ENCODE measurements at places on chromosomes 4 and X.

- DNase-seq, result no peak
Measured at GRCh38 chrX:16711893-16712547, 449 bp downstream of the CTPS2 start.

- DNase-seq, result no peak
Measured at GRCh38 chr4:165198329-165198728, 9.0 kb upstream of the KLHL2 start.

DNA sequence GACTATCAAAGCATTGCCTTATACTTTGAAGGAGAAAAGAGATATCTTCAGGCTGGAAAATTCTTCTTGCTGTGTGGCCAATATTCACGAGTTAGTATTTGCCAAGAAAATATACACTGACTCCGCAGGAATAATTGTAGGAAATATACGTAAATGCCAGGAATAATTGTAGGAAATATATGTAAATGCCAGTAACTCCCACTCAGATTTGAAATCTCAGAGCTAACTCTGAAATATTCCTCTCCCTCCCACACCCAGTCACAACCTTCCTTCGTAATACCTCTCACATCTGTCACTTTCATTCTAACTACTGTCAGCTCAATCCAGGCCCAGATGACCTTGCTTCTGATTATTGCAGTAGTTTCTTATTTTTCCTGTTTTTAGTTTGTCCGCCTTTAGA, 73.5 kb downstream of the WDR19 start:
- no peak for DNase-seq

DNA sequence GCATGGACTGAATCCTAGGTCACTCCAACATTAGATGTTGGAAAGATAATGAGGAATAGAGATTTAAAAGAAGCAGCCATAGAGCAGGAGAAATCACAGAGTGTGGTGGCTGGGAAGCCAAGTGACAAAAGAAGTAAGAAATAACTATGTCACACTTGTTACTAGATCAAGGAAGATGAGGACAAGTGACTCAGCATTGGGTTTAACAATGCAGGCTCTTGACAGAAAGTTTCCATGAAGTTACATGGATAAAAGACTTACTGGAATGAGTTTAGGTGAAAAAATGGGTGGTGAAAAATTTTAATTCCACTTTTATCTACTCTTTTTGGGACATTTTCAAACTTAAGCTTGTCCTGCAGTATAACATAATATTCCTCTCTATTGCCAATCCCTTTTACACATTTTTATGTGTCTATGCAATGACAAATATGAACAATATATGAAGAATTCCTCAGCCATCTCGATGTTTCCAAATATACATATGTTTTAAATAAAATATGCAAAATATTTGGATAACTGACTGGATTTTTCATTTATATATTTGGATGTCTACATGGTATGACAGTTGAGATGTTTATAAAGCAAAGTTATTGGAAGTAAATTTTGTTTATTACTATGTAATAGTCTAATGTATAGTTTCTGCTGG, 462.6 kb downstream of the IL15 start:
- DNase-seq, result no peak

DNA sequence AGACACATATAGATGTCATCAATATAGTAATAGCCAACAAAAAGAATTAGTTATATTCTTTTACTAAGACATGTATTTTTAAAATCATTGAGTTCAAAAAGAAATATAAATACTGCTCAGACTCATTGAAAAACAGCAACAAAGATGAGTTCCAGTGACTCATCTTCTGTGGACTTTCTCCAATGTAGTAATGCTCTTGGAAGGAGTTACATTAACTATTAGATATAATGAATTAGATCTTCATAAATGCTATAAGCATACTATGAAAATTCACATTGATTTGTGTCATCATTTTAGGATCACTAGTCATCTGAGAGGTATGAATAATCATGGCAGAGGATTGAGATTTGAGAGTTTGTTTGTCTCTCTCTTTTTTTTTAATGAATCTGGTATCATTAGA, 547.8 kb upstream of the PCDH7 start:
- no peak for DNase-seq

DNA sequence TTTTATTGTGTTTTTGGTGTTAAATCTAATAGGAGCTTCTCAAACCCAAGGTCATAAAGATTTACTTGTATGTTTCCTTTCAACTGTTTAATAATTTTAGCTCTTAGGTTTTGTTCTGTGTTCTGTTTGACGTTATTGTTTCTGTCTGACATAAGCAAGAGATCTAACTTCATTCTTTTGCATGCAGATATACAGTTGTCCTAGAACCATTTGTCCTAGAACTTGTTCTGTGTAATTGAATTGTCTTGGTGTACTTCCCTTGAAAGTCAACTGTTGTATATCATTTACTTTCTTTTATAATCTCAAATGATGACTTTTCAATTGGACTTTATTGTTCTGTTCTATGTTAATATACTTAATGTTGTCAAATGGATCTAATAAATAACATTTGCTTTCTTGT, 977.1 kb downstream of the FAT4 start:
- DNase-seq, result no peak

Data from Kasumi-1 (cell line).